Stromal cell of bone marrow (primary cell): ENCODE measurements at places on chromosomes 4 and X.

- DNase-seq: peak; percentile 44
Measured at GRCh38 chr4:159048166-159048886, 54.6 kb upstream of the RAPGEF2 start.

- DNase-seq: no peak
Measured at GRCh38 chrX:134634691-134635090, 23.6 kb downstream of the PLAC1 start.

DNA sequence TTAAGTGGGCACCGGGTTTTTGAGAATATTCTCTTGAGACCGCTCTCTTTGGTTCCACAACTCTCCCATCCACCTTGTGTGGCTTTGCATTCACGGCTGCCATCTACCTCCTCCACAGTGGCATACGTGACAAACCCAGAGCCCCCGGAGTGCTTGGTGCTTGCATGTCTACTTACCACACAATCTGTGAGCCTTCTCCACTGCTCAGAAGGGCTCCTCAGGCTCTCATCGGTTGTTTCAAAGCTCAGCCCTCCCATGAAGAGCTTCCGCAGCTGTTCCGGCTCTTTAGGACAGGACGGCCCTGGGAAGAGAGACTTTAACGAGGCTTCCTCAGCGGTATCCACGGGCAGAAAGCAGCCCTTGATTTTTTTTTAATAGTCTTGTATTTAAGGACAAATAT lies 167.6 kb upstream of the ANK2 start:
- DNase-seq: no peak

- no peak for DNase-seq
Measured at GRCh38 chr4:55186700-55187099, 61.3 kb upstream of the KDR start.

DNA sequence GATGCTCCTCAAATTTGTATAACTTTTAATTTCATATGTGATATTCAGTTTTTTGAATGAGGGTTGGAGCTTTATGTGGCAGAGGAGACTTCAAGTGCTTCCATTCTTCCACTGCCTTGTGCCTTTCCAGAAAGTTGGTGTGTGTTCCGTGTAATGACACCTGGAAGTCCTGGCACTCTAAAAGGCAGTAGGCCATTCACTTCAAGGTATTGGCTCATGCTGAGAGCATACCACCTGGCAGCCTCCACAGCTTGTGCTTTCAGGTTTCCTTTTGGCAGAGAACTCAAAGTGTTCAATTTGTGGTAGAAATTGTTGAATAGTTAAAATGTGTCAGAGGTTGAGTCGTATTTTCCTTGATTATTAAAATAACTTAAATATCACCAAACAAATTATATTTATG lies 49.6 kb downstream of the GRIA2 start:
- no peak for DNase-seq

GRCh38 chr4:138035781-138036258 lies 206.3 kb downstream of the SLC7A11 start:
- DNase-seq: peak; percentile 44

GRCh38 chr4:71602289-71602900 lies 181.5 kb downstream of the GC start:
- DNase-seq: peak; percentile 40

GRCh38 chr4:78244705-78245485 lies 187.8 kb downstream of the FRAS1 start:
- DNase-seq: no peak

DNA sequence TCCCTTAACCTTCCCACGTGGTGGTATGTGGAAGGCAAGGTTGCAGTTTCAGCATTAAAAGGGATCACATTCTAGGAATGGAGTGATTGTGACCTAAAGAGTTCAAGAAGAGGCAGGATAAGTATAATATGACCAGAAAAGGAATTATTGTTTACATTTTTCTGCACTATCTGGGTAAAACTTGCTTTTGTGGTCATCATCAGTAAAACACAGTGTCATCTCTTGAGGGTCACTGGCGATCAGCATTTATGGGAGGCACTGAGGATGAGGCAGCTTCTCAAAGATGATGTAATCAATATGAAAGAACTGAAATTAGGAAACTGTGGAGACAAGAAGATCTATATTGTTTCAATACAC lies 88.7 kb downstream of the CFAP299 start:
- no peak for DNase-seq

DNA sequence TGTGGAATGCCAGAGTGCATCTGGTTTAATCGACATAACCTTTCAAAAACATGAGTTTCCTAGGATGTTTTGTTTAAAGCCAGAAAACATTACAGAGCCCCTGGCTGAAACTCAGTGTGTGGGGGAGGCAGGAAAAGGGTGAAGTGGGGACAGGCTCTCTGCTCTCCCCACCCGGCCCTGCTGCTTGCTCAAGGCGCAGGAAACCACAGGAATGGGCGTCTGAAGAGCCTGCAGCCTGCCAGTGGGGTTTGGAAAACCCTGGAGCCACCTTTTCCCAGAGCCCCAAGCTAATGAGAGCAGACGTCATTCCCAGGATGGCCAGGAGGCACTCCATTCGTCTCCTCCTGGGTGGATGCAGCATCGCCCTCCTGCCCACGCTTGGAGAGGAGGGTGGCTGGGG lies 240.6 kb downstream of the AFAP1 start:
- DNase-seq: peak; percentile 70

GRCh38 chr4:104491481-104492182 lies 3.1 kb downstream of the CXXC4 start:
- no peak for DNase-seq

DNA sequence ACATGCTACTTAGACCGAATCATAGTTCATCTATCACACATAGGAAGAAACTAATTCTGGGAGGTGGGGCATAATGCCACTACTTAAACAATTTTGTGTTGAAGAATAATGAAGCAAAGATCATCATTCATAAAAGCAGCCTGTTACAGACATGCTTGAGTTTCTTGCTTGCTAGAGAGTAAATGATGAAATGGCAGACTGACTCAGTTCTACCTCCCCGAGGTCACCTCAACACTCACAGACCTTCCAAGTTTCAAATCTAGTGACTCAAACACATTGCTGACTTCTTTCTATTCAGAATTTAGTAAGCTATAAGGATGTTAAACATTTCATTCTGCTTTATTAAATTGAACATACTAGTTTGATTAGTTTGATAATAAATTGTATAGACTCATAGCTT lies 636.5 kb upstream of the FRG1 start:
- no peak for DNase-seq

DNA sequence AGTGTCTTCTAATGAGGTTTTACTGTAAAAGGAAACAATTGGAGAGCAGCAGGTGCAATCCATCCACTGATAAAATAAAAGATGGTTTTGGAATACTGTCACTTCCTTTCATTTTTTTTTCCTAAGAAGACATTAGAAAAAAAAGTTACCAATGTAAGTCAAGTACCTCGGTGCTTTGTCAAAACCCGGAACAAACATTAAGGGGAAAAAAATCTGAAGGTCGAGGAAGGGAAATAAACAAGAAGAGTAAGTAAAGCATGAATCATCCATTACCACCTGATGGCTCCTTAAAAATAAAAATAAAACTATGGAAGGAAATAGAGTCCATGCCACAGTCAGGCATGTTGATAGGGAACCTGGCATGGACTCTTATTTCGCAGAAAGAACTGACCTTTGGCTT lies 15.3 kb upstream of the XPNPEP2 start:
- DNase-seq: no peak

- no peak for DNase-seq
Measured at GRCh38 chrX:66544181-66544580, 94.7 kb downstream of the EDA2R start.

DNA sequence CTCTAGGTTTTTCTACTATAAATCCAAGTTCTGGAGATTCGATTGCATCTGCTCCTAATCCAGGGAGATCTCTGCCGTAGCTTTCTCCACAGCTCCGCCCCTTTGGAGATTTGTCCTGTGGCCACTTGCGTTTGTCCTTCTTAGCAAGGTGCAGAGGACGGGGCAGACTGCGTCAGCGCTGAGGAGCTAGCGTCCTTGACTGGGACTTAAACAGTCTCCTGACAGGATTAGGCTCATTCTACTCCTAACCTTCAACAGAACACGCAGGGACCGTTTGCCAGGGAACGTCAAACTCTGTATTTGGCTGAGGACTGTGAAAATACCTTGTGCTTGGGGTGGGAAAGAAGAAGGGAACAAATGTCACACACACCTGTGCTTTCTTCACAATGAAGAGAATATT lies 38.6 kb downstream of the SORBS2 start:
- no peak for DNase-seq

GRCh38 chr4:77286906-77287305 lies 129.9 kb downstream of the CCNG2 start:
- no peak for DNase-seq

- no peak for DNase-seq
Measured at GRCh38 chrX:8304668-8305067, 133.6 kb upstream of the VCX2 start.

GRCh38 chr4:169116270-169116901 lies 106.3 kb upstream of the CBR4 start:
- DNase-seq: no peak

DNA sequence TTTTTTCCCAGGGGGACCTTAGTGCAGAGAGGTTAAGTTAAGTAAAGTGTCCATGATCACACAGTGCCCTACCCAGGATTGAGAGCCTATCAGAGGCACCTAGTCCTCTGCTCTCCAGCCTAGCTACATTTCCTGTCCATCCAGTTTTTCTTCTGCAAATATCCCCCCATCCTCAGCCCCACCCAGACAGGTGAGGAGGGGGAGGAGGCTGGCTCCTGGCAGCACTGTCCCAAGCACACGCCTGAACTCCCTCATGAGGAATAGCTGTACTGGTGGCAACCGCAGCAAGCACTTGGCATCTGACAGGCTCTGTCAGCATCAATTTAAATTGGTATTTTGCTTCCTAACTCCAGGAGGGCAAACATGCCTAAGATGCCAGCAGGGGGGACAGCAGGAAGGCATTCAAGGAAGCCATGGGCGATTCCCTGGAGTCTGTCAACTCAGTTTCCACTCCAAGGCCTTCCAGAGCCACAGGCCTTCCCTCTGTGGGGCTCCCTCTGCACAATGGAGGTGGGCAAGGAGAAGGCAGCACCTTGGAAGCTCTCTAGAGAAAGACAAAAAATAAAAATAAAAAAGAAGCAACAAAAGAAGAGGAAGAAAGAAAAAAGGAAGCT lies 6.4 kb upstream of the FRMPD3 start:
- DNase-seq: no peak

DNA sequence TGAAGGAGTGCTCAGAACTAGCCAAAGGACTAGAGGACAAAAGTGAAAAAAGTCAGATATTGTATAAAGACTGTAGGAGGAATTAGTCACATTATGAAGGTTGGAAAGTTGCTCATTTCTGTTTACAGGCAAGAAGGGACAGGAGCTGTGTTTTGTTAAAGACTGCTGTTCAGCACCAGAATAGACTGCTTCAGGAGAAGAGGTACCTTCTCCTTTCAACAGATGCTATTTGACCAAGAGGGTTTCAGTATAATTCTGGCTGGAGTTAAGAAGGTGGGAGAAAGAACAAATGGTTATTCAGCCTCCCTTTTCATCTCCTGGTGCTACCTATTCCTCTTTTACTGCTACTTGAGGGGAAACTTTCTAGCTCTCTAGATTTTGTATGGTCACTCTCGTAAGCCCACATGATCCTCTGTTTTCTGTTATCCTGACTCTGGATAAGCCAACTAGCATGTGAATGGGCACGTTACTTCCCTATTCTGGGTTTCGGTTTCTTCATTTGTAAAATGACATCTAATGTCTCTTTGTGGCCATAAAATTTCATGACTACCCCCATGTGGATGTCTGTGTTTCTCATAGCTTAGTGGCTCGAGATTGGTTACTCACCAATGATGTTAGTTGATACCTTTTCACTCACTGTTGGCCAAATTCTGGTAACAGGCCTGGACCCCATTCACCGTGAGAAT lies 68.9 kb downstream of the SH2D1A start:
- DNase-seq: no peak

- no peak for DNase-seq
Measured at GRCh38 chrX:44874420-44875184, 1.6 kb downstream of the KDM6A start.

DNA sequence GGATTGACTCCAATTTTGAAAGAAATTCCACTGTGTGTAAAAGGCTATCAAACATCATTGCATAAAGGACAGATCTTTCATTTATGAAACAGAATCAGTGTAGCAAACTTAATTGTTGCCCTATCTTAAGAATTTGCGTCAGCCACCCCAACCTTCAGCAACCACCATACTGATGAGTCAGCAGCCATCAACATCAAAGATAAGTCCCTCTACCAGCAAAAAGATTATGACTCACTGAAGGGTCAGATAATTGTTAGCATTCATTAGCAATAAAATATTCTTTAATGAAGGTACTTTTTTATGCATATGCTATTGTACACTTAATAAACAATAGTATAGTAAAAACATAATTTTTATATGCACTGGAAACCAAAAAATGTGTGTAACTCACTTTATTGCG lies 15.8 kb upstream of the GRSF1 start:
- no peak for DNase-seq

DNA sequence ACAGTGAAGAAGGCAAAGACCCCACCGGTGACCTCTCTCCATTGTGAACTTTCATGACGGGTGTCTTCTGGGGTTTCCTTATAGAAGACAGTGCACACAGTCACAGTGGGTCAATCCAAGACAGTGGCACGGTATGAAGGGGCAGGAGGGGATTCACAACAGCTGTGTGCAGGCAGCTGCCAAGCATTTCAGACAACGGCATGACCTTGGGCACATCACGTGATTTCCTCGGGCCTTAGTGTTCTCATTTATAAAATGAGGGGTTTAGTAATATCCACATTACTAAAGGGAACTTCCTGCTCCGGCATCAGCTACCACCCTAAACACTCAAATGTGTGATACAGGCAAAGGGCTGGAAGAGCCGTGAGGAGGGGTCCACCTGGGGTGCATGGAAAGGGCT lies 42.9 kb downstream of the RBM47 start:
- DNase-seq: no peak

- no peak for DNase-seq
Measured at GRCh38 chrX:36856849-36857248, 151.3 kb upstream of the FAM47C start.

- DNase-seq: no peak
Measured at GRCh38 chrX:32871636-32872035, 339.7 kb downstream of the DMD start.

- no peak for DNase-seq
Measured at GRCh38 chrX:50905334-50905733, 5.2 kb upstream of the BMP15 start.

DNA sequence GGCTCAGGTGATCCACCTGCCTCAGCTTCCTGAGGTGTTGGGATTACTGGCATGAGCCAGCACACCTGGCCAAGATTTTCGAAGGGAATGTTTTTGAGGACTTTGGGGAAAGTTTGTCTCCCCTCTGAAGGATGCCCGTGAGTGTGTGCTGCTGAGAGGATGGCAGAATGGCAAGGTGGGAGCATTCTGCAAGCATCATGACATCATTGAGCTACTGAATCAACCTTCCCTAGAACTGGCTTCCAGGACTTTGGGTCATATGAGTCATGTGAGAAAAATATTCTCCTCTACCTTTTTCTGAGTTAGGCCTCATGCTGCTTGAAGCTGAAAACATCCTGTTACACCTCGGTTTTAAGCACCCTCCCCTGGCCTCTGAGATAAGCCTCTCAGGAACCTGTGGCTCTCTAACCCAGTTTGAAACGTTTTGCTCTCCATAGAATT lies 31.0 kb downstream of the TMEM131L start:
- DNase-seq: no peak

- no peak for DNase-seq
Measured at GRCh38 chrX:112868586-112868985, 28.0 kb upstream of the AMOT start.
